ENCODE measurements at places on chromosomes 3 and 15.

DNA sequence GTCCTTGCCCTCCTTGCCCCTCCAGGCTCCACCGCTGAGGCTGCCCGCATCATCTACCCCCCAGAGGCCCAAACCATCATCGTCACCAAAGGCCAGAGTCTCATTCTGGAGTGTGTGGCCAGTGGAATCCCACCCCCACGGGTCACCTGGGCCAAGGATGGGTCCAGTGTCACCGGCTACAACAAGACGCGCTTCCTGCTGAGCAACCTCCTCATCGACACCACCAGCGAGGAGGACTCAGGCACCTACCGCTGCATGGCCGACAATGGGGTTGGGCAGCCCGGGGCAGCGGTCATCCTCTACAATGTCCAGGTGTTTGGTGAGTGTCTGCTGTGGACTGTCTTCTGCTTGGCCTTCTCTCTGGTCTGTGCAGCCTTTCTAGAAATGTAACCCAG is 61.0 kb downstream of the BOC start:
- DNase-seq, result no peak

GRCh38 chr3:119632829-119633228 is 27.6 kb downstream of the POPDC2 start:
- no peak for DNase-seq

DNA sequence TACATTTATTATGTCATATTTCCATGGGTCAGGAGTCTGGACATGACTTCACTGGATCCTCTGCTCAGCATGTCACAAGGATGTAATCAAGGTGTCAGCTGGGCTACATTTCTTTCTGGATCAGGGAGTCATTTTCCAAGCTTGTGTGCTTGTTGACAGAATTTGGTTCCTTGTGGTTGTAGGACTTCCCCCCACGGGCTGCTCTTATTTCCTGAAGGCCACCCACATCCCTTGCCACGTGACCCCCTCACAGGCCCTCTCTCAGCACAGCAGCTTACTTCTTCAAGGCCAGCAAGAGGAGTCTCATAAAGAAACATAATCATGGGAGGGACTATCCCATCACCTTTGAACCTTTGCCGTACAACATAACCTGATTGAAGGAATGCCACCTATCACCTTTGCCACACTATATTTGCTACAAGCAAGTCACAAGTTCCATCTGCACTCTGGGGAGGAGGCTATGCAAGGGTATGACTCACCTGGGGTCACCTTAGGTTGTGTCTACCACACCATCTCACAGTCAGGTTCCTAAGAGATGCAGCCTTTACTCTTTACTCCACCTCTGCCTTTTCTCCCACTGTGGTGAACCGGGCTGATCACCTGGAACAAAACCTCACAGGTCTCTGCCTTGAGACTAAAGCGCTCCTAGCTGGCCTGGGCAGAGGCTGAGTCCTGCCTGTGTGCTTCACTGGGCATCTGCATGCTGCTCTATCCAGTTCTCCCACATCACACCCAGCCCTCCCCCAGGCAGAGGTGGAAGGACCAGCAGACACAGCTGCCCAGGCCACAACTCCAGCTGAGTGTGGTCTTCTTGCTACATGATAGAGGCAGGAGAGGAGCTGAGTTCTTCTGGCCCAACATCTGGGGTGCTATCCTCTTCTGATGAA is 13.5 kb downstream of the RAB6B start:
- peak; percentile 17 for DNase-seq

GRCh38 chr15:94743668-94744067 is 512.3 kb downstream of the MCTP2 start:
- DNase-seq, result no peak

DNA sequence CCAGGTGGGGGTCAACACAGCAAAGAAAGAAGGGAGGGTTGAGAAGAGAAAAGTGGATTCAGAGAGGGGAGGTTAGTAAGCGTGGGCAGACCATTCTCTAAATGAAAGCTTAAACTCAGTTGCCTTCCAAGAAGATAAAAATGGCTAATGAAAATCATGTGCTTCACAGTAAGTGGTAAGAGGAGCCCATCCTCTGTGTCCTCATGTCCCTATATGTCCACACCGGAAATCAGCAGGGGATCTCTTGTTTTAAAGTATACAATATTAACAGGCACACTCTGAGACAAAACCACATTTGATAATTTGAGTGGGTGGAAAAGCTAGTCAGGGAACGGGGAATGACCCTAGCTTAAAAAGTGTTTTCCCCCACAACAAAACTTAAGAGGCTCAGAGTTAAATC is 4.4 kb upstream of the FOXP1 start:
- DNase-seq, result no peak

GRCh38 chr3:27721717-27722564 is at the start of gene EOMES:
Gene EOMES (minus strand): TSS chr3:27722323. CDS start chr3:27722294, 29 bp downstream.
- peak; percentile 67 for DNase-seq

DNA sequence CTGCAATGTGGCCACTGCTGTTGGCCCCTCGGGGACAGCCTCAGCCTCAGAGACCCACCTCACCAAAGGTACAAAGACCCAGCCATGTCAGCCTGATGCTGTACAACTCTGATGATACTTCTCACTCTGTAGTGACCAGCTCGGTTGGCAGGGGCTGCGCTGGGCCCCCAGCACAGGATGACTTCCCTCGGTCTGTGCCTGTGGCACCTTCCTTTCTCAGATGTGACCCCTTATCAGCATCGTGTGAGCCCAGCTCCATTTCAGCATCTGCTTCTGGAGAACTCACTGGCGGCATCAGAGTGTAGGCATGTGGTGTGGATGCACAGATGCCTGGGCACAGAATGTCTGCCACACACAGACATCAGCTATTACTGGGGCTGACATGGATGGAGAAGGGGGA is 25.1 kb upstream of the CTXND1 start:
- DNase-seq, result no peak

DNA sequence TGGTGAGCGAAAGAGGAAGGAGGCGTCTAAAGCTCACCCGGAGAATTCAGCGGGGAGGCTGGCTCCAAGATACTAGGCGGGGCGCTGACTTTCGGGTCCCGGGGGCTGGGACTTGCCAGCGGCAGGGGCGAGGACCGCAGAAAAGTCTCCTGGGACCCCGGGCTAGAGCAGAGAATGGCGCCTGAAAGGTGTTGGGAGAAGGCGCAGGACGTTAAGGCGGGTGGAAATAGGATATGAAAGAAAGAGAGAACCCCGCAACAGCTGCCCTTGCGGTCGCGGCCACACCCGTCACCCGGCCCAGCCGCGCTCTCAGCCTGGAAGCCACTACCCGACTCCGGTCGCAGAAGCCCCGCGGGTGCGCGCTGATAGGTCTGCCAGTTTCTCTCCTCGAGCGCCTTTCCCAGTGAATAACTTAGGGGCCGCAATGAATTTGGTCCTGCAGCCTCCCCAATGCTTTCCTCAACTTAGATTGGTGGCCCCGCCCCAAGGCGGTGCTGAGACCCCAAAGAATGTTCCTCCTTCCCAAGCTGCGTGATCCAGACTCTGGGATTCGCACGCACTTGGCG is 604 bp downstream of the LTK start:
- DNase-seq, result no peak

- DNase-seq, result no peak
Measured at GRCh38 chr3:184807549-184807948, 4.4 kb upstream of the VPS8 start.

DNA sequence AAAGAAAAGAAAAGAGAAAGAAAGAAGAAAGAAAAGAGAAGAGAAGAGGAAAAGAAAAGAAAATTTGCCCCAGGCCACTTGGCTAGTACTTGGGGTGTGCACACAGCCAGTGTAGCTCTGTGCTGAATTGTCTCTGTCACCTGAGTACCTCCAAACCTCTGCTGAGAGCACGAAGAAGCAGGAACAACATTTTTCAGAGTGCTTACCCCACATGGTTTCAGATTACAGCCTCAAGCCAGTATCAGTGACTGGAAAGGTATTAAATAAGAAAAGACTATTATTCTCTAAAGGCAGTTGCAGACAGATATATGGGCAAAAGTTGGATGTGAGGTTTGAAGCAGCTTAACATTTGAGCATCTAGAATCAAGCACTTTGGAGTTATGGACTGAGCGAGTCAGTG is 113.3 kb upstream of the PHLDB2 start:
- no peak for DNase-seq
